ENCODE measurements at places on chromosomes 11 and 22. TPM values are rescaled to one million over a fixed set of nuclear protein-coding genes. Genes with fewer than 3 reads are reported as not detected.

The OR52I1 gene
- not detected for total RNA-seq

The ZNF70 gene
- total RNA-seq = 2.6 TPM

The FAM180B gene
- total RNA-seq = not detected

- H3K27me3 ChIP-seq = no peaks in the 10 kb centered on the region
- H3K27ac ChIP-seq = no peak overlapping the region
- H3K4me1 ChIP-seq = peaks cover 4% of the 10 kb centered on the region
- H3K36me3 ChIP-seq = no peaks in the 10 kb centered on the region
- no peak for DNase-seq
These were observed 129.4 kb downstream of the CCDC34 start for GRCh38 chr11:27233654-27234042.

- H3K27me3 ChIP-seq = no peaks in the 10 kb centered on the region
- no peaks in the 10 kb centered on the region for H3K36me3 ChIP-seq
- H3K4me3 ChIP-seq = no peak overlapping the region
- no peak overlapping the region for H3K27ac ChIP-seq
- H3K4me1 ChIP-seq = peaks cover 15% of the 10 kb centered on the region
These were observed 46.4 kb downstream of the PPP6R3 start for GRCh38 chr11:68506908-68507307.

The DAGLA gene
- total RNA-seq = 1.3 TPM

Data from GM23338 (cell line).